ENCODE measurements at places on chromosomes 6 and 20.

GRCh38 chr6:2914318-2914660 lies 11.2 kb upstream of the SERPINB9 start:
- no peak for DNase-seq

DNA sequence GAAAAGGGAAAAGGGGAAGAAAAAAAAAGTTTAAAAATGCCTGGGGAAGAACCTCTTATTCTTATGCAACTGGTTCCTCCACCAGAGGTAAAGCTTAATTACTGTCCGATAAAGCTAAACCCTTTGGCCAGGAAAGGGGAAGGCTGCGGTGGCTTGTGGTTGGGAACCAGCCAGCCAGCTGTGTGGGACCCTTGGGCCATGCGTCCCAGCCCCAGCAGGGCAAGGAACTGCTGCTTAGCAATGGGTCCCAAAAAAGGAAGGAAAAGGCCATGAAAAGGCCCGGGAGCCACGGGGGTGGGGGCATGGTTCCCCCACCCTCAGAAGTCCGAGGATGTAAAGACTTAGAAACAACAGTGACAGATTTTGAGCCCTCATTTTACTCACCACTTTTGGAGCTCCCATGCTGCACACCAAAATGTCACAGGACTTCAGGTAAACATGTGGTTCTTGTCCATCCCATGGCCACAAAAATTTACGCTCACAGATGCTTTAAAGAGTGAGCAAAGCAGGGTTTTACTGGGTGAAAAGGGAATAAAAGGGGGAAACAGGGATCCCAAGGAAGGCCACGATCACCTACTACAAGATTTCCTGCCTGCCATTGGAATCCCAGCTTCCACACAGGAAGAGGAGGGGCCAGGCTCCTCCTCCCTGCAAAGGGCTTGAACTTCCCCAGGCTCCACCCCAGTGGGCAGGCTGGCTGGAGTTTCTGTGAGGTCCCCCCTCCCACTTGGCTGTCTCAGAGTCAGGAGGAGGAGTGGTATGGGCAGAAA lies 1234.7 kb upstream of the GJE1 start:
- no peak for DNase-seq

GRCh38 chr6:86936834-86937218 lies 502 bp upstream of the HTR1E start:
- DNase-seq = no peak

- DNase-seq = no peak
Measured at GRCh38 chr6:20402092-20402341, 338 bp downstream of the E2F3 start.

DNA sequence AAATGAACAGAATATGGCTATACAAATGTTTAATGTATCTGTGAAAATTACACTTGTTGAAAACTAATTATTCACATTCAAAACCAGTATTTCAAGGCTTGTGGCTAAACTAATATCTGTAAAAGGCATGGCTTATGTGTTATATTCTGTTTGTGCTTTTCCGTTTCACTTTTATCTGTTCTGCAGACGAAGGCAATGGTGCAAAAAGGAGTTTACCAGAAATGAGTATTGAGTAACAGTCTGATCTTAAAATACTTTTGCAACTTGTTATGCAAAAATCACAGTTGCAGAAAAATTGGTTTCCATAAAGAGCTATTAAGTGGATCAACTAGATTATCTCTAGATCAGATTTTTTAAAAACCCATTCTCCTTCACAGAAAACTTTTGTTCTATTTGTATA lies 9.4 kb upstream of the STX11 start:
- no peak for DNase-seq

DNA sequence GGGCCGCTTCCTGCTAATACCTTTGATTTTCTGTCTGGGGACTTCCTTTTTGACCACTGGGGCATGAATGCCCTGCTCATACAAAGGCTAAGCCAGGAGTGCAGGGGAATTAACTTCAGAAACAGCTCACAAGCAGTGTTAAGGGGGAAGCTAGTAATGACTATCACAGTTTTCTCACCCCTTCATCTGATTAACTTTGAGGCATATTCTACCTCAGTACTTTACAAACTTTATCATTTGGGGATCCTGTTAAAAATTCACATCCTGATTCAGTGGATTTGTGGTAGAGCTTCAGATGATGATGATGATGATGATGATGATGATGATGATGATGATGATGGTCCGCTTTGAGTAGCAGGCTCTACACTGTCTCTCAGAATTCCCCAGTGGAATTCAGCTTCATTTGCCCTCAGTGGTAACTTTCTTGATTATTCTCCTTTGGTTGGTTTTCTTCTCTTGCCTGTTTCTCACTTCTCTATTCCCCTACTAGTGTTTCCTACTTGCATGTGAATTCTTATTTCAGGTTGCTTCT lies 78.4 kb upstream of the TMEM170B start:
- no peak for DNase-seq

- DNase-seq = no peak
Measured at GRCh38 chr20:48349656-48350055, 478.1 kb downstream of the PREX1 start.

DNA sequence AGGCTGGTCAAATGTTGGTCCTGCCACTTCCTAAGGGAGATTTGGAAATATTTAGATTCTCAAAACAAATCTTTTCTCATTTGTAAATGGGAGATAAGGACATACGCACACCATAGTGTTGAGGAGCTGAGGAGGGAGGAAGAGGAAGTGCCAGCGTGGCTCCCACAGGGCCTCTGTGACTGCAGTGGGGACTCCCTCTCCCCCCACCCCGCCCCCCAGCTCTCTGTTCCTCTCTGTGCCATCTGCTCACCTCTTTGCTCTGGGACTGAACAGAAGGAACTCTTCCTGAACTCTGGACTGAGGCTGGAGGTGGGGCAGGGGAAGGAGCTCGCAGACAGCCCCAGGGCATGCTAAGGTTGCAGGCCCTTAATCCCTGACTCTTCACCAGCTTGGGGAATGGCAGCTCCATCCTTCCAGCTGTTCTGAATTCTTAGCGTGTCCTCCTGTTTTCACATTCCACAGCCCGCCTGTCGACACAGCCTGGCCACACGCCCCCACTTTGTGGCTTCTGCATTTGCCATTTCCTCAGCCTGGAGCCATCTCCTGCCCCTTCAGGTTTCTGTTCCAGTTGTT lies 11.4 kb downstream of the DDX27 start:
- no peak for DNase-seq

DNA sequence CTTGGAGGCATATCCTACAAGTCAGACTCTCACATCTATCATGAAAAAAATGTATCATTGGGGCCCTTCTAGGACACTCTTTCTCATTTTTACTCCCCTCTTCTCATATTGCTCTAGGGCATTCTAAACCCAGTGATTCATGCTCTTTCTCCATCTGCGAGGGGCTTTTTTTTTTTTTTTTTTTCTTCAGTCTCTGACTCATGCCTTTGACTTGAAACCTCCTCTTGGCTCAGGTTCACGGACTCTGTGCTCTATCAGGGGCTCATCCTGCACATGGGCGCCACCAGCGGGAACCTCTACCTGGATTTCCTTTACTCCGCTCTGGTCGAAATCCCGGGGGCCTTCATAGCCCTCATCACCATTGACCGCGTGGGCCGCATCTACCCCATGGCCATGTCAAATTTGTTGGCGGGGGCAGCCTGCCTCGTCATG lies 17.8 kb downstream of the SLC22A1 start:
- DNase-seq = no peak

DNA sequence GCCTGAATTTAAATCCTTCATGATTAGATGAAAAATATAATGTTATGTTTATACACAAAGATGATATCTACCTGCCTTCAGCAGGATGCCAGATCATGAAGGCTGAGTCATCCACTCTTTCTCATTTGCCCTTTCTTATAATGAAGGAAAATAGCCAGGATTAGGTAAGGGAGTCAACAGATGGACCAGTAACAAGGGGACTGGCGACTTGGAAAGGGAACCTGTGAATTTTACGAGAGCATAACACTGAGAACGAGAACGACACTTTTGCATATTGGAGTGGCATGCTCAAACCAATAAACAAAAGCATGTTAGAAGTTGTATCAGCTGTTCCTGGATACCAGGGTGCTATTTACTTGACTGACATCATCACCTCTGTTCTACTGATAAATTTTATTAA lies 154.0 kb downstream of the LAMP5 start:
- DNase-seq = no peak

DNA sequence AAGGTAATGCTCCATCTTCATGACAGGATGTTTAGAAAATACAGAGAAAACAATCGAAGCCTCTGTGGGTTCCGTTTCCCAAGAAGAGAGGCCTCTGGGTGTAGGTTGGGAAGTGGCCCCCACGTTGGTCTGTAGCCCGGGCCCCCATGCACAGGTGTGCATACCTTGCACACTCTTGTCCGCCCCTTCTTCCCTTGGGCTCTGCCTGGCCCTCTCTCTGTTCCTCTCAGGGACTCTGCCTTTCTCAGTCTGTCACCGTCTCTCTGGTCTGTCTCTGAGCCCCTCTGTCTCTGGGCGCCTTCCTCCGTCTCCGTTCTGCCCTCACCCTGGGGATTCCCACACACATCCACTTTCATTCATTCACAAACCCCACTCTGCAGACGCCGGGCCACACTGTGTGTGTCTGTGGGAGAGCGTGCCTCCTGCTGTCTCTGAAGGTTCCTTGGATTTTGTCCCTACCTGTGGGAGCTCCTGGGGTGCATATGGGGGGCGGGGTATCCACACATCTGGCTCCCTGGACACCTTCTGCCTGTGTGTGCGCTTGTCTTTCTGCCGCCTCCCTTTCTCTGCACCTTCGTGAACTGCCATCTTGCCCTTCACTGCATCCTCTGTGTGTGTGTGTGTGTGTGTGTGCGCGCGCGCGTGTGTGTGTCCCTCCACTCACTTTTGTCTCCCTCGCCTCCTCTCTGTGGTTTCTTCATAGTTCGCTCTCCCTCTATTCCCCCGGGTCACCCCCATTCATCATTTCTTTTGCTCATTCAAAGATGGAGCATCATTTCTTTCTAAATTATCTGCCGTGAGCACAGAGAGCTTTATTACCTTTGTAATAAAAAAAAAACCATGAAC lies 75.3 kb downstream of the SRC start:
- DNase-seq = no peak

- no peak for DNase-seq
Measured at GRCh38 chr6:35432291-35432690, 19.8 kb upstream of the FANCE start.

DNA sequence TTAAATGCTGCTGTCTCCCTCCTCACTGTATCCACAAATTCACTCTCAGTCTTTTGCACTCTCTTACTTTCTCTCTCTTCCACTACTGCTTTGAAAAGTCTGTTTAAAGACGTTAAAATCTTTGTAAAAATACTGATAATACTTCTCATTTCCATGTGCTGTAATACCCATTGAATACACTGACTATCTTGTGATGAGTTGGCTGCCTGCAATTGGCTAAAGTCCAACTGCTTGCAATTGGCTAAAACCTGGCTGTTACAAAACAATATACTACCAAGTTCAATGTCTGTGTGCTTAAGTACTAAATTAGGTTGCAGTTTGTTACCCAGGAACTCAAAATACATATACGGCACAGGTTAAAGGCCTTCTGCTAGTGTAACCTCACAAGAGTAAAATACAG lies 264.8 kb downstream of the THBS2 start:
- no peak for DNase-seq

DNA sequence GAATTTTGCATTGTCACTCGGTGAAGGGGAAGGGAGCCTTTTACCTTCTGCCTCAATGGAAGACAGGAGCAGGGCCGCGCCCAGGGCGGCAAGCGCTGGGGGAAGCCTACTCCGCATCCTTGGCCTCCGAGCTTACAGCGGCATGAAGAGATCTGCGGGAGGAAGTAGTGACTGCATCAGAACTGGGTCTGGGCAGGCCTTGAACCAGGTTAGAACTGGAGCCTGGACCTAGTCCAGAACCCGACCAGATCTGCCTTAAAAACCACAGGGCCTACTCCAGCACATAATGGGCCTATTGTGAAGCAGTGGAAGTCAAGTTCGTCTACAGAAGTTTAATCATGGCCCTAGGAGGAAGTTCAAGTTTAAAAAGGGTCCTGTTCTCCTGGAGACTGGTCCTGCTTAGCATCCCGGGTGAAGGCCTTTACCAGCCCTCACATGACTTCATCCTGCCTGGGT lies 3.1 kb downstream of the COL12A1 start:
- DNase-seq = no peak
